Stimulated activated naive CD4-positive, alpha-beta T cell (primary cell): ENCODE measurements at places on chromosomes 4 and X.

DNA sequence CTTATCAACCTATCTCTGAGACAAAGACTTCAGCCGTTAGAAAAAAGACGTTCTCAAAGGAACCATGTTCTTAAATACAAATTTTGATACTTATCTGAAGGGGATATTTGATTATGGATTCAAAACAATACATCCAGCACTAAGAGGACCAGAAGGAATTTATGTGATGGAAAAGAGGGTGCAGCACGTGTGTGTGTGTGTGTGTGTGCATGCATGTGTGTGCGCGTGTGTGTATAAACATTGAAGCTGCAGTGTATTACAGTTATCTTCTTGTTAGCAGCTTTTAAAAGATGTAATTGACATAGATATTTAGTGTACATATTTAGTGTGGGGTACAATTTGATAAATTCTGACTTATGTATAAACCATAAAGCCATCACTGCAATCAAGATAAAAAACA, 44.9 kb downstream of the ANK2 start:
- no peak for DNase-seq

GRCh38 chrX:46551494-46552128, 6.4 kb upstream of the ZNF674 start:
- no peak for DNase-seq

GRCh38 chrX:101619364-101619763, 1.6 kb upstream of the ARMCX6 start:
- no peak for DNase-seq

DNA sequence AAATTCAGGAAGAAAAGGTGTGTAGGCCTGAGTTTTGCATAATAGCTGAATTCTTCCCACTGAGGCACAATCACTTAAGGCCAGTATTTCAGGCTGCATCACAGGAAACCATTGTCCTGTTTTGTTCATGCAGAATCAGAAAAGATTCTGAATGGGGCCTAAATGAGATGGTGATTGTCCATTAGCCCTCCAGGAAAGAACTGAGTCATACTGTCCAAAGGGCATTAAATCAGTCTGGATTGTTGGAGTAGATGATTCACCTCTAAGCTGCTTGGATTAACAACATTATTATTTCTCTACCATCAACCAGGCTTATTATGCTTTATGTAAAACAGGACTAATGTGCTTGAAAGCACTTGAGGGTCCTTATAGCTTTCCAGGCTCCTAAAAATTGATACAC, 36.2 kb downstream of the CT47B1 start:
- no peak for DNase-seq

DNA sequence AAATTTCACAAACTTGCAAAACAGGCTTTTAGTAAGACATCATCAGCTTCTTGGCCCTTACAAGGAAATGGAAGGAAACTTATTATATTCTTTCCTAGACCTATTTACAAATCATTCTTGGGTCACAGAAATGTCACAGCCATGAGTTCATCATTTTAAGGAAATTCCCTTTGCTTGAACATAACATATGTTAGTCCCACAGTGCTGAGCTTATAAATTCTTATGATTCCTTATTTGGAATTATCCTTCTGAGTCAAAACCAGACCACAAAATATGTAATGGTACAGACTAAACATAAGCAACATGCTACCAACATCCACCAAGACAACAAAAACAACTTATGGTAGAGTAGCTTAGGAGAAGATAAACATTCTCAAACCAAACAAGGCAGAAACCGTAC, 236.9 kb upstream of the CTSO start:
- no peak for DNase-seq

DNA sequence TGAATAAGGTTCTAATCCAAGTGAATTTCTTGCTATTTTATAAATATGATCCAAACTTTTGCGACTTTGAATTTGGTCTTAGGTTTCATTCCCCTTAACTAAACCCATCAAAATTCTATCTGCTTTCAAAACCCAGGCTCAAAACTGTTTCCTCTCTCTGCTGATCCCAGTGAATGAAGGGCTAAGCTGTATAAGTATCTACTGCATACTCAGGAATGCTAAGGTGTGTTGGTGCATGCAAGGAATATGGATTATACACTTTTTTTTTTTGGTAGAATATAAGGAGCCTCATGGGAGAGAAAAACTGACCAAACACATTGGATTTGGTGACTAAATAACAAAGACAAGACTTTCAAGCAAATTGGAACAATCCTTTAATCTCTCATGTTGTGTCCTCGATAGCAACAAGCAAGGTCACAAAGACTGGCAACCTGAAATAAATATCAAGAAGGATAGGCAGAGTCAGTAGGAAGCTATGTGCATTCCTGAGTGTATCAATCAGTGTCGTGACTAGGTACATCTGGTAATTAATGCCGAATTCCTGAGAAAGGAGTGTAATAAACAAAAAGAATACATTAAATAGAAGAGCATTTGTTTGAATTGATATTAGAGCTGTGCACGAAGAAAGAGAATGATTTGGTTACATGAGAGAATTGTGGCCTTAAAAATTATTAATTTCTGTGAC, 74.3 kb upstream of the KCTD8 start:
- no peak for DNase-seq

DNA sequence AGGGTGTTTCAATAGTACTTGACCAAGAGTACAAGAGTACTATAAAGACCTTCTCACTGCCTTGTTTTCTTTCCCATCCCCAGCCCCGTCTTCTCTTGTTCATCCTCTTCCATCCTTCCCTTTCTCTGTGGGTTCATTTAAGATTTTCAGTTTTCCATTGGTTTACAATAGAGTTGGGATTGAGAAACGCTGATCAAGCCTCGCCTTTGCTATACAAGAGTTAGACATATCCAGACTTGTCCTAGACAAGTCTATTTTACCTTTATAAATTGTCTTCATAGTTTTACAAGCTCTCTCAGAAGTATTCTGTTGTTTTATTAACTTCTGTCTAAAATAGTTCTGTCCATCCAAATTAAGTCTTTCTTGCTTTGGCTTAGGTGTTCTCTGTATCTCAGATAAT, 29.6 kb upstream of the SCML1 start:
- no peak for DNase-seq

- no peak for DNase-seq
Measured at GRCh38 chr4:168879188-168879587, 130.9 kb downstream of the CBR4 start.
